ENCODE measurements at places on chromosomes 2 and 18.

GRCh38 chr2:85355073-85355410 lies 473 bp downstream of the ELMOD3 start:
- DNase-seq = no peak

- DNase-seq = peak; percentile 82
Observed at GRCh38 chr2:149991576-149991975, 404.0 kb upstream of the MMADHC start.

- no peak for DNase-seq
Observed at GRCh38 chr2:231348704-231349373, 46.7 kb upstream of the B3GNT7 start.

GRCh38 chr2:68292108-68292710 lies 27.5 kb downstream of the CNRIP1 start:
- no peak for DNase-seq

DNA sequence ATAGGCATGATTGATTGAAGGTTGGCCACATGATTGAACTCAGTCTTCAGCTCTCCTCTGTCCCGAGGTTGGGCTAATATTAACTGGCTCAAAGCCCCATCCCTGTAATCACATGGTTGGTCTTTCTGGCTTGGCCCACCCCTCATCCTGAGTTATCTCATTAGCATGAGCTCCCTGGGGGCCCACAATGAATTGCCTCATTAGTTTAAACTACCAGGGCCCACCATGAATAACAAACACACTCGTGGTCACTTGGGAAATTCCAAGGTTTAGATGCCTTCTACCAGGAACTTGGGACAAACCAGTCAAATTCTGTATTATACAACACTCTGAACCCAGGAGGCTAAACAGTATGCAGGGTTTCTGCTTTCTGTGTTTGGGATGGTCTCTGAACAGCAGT lies 121.7 kb upstream of the B3GNT2 start:
- DNase-seq = no peak

DNA sequence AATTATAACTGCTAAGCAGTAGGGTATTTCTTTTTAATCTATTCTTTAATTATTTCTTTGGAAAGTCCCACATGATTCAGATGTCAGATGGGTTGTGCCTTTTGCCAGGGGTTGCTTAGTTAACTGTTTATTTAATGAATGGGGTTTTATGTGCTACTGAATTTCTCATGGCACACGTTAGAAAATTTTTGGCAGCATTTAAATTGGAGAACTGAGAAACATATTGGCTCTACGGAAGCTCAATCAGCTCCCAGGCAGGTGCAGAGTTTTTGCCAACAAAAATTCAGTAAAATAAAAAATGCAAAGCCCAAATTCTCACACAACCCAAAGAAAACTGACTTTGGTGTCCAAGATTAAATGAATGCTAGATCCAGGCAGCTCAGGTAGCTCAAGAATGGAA lies 467.2 kb downstream of the NRXN1 start:
- DNase-seq = no peak

DNA sequence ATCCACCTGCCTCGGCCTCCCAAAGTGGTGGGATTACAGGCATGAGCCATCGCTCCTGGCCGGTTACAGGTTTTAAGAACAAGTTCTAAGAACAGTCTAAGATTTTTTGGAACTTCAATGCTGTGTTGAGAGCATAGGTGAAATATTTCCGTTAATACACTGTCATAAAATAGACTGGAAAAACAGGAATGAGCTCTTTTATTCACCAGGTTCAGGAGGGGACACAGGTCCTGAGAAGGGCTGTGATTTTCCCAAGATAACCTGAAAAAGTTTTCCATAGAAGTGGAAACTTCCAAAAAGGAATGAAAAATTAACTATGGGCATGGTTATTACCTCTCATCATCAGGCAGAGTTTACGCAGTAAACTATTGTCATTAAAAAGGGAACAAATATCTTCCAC lies 97.6 kb upstream of the TMEM178A start:
- no peak for DNase-seq

DNA sequence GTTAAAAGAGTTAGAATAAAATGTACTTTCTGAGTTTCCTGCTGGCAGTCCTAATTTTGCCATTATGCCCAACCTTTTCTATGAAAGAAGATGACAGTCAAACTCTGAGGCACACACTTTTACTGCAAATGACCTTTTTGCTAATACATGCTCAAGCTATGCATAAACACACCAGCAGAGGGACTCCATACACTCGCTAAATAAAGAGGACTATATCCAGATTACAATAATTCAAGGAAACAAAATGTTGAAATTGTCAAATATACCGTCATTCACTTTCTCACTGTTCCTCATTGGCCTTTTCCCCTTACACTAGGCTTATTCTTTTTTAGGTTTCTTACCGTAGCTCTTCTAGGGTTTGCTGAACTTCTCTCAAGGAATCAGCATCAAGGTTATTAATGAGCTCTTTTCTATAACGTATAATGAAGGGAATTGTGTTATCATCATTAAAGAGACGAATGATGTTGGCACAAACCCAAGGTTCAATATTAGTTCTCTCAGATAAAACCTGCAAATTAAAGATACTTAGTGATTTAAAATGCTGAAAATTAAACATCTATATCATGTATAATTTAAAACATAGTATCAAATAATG lies 25.7 kb downstream of the SRBD1 start:
- peak; percentile 52 for DNase-seq

DNA sequence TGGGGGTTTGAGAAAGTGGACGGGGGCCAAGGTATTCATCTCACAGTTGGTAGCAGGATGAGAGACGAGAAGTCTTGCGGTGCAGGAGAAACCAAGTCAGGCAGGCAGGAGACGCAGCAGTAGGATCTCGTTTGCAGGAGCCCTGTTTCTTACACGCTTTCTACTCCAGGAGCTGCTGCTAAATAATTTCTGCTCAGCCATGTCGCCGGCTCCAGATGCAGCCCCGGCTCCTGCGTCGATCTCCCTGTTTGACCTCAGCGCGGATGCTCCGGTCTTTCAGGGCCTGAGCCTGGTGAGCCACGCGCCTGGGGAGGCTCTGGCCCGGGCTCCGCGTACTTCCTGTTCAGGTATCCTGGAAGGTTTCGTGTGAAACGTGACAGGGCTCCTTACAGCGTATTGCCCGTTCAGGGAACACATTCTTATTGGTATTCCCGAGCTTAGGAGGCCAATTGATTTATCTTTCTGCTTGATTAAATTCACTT lies 494 bp downstream of the ANKZF1 start:
- peak; percentile 56 for DNase-seq

DNA sequence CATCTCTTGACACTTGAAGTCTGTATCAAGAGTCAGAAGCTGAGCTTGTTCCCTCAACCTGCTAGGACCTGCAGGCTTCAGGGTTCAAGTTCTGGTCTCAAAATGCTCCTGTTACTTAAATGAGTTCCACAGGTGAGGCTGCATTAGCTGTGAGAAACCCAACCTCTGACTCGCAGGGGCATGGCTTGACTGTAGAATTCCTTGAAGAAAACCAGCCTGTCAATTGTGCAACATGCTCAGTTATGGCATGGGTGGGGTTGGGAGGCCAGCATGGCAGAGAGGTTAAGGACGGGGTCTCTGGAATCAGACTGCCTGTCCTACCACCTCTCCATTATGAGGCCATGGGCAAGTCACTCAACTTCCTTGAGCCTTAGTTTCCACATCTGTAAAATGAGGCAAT lies 235.8 kb downstream of the EN1 start:
- no peak for DNase-seq

DNA sequence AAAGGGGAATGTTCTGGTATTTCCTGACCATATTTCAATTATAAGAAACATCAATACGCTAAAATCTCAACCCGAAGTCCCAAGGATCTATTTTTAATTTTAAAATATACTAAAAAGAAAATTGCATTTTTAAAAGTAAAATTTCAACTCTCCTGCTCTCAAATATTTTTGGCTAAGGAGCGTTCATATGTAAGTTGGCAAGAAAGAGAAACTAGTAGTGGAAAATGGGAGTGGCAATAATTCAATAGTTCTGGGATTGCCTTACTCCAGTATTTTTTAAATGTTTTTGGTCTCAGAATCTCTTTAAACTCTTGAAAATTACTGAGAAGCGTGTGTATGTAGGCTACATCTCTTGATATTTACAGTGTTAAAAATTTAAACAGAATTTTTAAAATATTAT lies 72.7 kb downstream of the ACVR1 start:
- no peak for DNase-seq

- no peak for DNase-seq
Observed at GRCh38 chr2:128343459-128343858, 24.8 kb upstream of the HS6ST1 start.

DNA sequence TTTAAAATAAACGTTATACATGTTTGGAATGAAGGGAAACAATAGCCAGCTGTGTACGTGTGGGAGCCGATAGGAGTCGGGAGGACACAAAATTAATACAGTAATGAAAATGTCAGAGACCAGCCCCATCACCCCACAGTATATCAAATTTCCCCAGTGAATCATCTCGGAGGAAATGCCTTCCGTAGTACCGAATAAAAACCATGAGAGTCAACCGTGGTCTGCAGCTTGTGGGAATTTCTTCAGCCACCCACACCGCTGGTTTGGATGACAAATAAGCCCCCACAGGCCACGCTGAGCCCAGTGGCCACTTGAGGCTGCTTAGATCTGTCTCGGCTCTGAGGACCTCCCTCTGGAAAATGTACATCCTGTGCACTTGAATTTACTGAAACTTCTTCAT lies 133.7 kb downstream of the COL6A3 start:
- DNase-seq = peak; percentile 99

- no peak for DNase-seq
Observed at GRCh38 chr2:20475567-20475952, 28.7 kb downstream of the RHOB start.

DNA sequence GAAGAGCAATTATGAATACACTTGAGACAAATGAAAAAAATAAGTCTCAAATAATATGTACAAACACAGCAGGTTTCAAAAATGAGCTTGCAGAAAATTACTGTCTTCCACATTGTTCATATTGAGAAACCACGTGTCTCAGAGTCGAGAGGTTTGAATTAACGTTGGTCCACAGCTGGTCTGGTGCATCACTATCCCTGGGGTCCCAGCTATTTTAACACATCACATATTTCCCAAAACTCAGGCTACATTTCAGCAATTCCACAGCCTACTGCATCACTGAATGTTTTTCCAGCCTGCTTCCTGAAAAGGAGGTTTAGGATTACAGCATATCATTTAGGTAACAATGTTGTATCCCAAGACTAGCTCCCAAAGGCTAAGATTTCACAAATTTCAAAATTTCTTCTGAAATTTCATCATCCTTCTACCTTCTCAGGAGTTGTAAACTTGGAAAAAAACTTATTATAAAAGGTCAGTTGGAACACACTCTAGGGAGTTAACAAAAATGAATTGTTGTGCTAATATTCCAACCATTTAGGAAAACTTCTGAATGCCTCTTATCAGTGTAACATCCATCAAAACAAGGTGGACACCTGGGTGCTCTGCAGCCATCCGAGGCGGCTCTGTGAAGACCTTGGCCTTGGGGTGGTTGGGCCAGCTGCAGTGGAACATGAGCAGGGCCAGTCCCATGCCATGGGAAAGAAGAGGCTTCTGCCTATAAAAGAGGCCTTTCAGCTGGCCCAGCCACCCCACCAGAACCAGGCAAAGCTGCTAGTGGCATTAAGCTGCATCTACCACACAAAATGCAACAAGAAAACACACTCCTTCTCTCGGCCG lies 198.1 kb upstream of the RBBP8 start:
- peak; percentile 92 for DNase-seq

DNA sequence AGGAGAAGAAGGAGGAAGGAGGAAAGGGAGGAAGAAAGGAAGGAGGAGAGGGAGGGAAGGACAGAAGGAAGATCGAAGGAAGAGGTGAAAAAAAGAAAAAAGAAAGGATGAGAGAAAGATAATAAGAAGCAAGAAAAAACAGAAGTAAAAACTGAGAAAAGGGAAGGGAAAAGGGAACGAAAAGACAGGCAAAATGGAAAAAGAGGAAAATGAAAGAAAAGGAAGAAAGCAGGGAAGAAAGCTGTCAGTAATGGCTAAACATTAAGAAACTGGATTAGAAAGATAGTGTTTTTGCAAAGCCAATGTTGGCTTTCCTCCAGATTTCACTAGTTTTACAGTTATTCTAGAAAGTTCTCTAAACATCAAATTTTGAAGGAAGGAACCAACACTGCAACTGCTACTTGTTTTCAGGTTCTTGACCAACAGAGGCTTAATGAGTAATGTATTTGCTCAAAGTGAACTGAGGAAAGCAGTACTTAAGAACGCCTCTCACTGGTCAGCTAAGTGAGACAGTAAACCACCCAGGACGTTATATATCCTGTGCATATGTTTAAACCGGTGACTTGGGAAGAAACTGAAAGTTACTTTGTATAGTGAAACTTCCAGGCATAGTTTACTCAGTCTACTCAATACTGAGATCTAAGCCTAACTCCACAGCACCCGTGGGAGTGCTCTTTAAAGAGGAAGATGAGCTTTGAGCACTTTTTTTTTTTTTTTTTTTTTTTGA lies 286.2 kb upstream of the TRIB2 start:
- no peak for DNase-seq

- no peak for DNase-seq
Observed at GRCh38 chr2:4354678-4355077, 651.3 kb downstream of the DCDC2C start.

DNA sequence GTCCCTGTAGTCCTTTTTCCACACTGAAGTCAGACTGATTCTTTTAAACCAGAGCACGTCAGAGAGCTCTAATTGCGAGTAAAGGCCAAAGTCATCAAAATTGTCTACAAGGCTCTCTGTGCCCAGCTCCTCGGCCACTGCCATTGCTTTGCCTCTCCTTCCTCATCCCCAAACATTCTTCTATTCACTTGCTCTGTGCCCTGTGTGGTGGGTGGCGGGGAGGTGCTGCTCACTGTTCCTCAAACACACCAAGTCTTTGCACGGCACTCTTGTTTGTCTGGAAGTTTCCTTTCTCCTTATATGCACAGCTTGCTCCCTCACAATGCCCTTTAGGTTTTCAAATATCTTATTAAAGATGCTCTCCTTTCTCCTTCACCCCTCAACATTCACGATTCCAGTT lies 100.1 kb upstream of the FSHR start:
- DNase-seq = no peak

GRCh38 chr2:229054311-229054710 lies 216.8 kb downstream of the PID1 start:
- DNase-seq = no peak

- DNase-seq = peak; percentile 87
Observed at GRCh38 chr2:234670052-234670451, 173.2 kb upstream of the ARL4C start.

- DNase-seq = peak; percentile 27
Observed at GRCh38 chr2:180618570-180618969, 361.8 kb upstream of the UBE2E3 start.

DNA sequence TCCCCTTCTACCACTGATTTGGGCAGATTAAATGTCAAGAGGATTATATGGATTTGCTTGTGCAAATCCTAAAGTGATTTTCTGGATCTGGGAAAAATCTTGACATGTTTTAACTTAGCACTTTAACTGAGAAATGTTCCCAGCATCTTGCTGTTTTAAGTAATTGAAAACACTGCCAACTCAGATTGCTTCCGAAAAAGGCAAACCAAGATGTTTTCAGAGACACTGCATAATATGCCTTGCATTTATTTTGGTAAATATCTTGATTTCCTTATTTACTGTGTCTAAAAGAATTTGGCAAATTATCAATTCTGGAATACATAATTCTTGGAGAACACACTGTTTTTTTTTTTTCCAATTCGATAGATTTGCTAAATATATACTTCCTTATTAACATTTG lies 385.0 kb upstream of the FAM98A start:
- DNase-seq = no peak
